ENCODE measurements at places on chromosomes 6 and 20.

- DNase-seq, result no peak
These were observed 1260.3 kb downstream of the EPHA7 start for GRCh38 chr6:92159046-92159445.

GRCh38 chr20:5718896-5719595 lies 31.2 kb upstream of the SHLD1 start:
- no peak for DNase-seq

DNA sequence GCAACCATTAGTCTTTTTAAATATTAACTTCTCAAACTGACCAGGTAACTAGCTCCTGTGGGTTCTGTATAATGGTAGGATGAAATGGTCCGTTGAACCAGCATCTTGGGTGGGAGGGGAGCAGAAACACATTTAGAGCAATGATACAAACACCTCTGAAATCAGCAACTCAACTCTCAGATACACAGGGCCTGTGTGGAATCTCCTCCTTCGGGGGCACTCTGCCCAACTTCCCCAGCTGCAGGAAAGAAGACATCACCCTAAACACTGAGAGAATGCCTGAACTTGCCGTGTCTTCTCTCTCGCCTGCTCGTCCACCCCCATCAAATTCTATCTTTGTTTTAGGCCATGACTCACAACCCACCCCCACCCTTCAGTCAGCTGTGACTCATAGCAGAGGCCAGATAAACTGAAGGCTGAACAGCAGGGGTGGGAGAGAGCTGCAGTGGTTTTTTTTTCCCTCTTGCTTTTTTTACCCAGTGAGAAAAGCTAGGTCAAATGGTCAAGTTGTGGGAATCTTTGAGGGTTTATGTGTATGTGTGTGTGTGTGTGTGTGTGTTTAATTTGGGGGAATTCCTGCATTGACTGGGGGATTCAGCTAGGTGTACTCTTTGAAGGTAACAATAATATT lies 593.4 kb upstream of the JAG1 start:
- peak; percentile 93 for DNase-seq

GRCh38 chr6:169095153-169095552 lies 158.5 kb downstream of the THBS2 start:
- DNase-seq, result no peak

DNA sequence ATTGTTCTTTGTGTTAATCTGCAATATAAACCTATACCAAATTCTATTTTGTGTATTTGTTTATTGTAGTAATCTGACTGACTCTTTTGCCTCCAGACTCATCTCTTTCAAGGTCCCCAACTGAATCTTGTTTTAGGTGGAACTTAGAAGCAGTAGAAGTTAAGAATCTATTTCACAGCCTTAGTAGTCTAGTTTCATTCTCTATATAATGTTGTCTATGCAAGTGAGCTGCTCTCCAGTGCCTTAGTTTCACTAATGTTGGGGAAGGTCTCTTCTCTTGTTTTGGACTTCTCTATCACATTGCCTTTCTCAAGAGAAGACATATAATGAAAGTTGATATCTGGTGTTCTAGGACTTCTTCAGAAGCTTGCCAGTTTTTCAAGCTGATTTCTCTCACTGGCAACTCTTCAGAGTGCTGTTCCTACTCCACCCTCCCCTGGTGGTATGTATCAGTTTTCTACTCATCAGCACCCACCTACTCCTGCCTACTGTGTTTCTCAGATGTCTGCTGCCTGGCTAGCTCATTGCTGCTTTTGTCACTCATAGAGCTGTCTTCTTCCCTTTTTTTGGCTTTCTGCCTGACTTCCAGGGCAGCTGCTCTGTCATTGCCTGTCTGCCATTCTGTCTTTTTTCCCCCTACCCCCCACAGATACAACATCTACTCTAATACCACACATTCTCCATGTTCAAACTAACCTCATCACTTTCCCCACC lies 82.1 kb downstream of the PTPRA start:
- no peak for DNase-seq

- no peak for DNase-seq
These were observed 87.3 kb downstream of the SCML4 start for GRCh38 chr6:107736713-107737396.

DNA sequence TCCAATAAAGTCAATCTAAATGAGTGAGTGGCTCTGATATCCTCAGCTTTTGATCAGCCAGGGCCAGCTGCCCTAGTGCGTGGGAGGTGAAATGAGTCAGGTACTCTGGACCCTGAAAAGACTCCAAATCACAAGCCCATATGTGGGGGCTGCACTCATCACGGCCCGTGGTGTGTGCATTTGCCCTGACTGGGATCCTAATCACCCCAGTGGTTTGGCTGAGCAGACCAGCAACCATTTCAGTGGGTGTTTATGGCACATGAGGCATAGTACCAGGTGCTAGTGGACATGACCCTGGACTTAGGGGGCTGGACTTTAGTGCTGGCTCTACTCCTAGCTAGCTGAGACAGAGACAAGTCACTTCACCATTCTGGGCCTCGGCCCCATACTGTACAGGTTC lies 39.4 kb downstream of the SCML4 start:
- no peak for DNase-seq

DNA sequence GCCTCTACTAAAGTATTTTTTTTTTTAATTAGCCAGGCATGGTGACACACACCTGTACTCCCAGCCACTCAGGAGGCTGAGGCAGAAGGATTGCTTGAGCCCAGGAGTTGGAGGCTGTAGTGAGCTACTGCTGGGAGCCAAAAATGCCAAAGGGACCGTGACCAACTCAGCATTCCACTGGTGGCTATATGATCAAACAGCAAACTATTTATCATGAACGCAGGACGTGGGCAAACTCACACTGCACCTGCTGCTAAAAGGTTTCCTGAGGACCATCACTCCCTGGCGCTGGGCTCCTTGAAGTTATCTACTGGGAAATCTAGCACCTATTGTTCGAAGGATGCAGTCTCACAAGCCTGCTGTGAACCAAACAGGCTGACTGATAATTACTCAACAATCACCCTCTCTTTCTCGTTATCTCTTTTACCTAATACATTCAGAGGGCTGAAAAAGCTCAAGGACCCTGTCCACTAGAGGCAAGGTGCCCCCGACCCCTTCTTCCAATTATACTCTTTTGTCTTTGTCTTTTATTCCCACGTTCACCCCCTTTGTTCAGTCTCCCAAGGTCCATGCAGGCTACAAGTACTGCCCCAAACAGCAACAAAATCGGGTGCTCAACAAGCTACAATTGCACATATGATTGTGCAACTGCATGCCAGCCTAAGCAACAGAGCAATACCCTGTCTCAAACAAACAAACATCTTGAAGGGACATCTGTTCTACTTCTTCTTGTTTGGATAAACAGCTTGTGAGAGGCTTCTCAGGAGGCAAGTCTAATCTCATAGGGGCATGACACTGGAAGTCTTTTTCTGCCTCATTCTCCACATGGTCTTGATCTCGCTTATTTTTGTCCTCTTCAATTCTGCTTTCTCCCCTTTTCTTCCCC lies 47.7 kb upstream of the PLN start:
- no peak for DNase-seq

GRCh38 chr6:3421791-3422434 lies 34.9 kb downstream of the SLC22A23 start:
- no peak for DNase-seq

DNA sequence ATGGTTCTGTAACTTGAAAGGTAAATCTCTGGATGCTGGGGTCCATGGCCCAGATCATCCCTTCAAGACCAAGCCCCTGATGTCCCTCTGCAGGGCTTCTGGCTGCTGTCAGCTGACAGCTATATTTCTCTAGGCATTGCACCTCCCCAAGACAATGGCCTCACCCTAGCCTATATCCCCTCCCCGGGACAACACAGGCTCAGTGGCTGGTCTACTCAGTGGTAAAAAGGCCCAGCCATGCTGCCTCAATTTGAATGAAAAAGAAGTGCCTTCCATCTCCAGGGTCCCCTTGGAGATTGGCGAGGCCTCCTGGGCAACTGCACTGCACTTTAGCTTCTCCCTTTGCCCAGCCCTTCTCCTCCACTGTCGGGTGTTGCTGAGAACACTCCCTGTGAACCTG lies 602.8 kb downstream of the CDH26 start:
- DNase-seq, result no peak

DNA sequence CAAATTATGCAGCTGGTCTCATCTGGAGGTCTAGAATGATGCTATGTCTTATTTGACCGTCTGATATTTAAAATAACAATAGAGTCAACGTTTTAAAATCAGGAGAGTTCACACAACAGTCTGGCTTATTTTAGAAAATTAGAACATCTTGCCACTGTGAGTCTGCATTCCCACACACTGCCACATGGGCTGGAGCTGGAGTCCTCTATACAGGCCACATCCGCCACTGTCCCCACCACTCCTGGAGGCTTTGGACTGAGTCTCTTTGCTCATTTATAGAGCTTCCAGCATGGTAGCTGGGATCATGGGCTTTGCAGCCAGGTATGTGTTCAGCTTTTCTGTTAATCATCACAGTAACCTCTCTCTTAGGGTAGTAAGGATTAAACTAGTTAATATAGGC lies 68.8 kb upstream of the ZNFX1 start:
- DNase-seq, result no peak

- DNase-seq, result no peak
These were observed 69.0 kb upstream of the JARID2 start for GRCh38 chr6:15176816-15177370.

- no peak for DNase-seq
These were observed 79.2 kb upstream of the PLN start for GRCh38 chr6:118468682-118469465.

- DNase-seq, result no peak
These were observed 53.9 kb upstream of the LAMP5 start for GRCh38 chr20:9460518-9460917.

- no peak for DNase-seq
These were observed 13.7 kb downstream of the NOTCH4 start for GRCh38 chr6:32210191-32210601.

DNA sequence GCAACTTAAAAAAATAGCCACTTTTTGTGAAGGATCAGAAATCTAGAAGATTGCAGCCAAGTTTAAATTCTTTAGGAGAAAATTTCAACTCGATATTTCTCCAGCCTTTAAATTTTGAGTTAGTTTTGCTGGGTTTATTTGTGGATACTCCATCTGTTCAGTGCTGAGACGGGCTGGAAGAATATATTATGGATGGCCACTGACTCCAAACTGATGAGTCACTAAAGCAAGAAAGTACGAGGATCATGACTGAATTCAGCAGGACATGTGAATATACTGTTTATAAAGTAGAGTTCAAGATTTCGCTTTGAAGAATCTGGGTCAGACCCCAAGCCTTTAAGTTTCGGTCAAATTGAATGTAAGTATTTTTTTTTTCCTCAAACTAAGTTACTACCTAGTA lies 199.5 kb downstream of the ADGRB3 start:
- DNase-seq, result no peak

- no peak for DNase-seq
These were observed 1.1 kb downstream of the TMEM151B start for GRCh38 chr6:44271406-44271723.

GRCh38 chr6:96520171-96521115 lies 1.2 kb upstream of the UFL1 start:
- DNase-seq, result no peak

- no peak for DNase-seq
These were observed 230.2 kb downstream of the PRKN start for GRCh38 chr6:162497389-162497788.

- DNase-seq, result no peak
These were observed 41.4 kb upstream of the CDH22 start for GRCh38 chr20:46349742-46350056.

- DNase-seq, result no peak
These were observed 57.5 kb upstream of the BHLHE23 start for GRCh38 chr20:63064310-63064709.

- DNase-seq, result no peak
These were observed 154.1 kb upstream of the SGK1 start for GRCh38 chr6:134472046-134472445.

DNA sequence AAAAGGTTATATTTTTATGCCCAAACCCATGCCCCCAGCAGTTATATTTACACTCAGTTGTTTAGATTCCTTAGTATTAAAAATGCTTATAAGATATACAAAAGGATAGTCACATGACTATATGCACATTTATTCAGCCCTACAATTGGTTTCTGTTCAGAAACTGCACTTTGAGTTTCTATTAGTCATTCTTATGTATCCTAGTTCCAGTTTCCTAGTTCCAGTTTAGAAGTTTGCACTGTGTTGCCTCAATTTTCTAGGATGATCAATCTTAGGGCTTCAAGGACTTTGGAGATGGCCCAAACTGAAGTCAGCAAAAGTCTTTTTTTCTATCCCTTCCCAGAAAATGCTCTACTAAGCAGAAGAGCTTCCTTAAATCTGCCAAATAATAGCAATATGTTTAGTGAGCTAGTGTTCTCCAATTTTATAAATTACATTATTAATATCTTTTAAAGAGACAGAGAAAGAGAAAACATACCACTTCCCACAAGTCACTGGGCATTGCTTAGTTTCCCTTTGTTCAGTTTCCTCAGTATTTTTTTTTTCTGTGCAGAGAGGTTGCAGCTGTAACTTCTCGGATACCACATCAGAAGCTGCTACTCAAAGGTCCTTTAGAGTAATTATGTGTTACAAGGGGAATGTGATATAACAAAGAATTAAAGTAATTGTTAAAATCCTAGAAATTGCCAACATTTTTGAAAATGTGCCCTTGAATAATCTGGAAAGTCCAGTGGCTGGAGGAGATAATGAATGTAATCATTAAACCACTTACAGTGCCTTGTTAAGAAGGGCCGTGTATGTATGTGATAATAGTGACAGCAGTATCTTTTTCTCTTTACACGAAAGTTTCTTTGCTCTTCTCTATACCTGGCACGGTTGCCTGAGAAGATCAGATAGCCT lies 138.8 kb downstream of the KHDRBS2 start:
- DNase-seq, result no peak

- no peak for DNase-seq
These were observed 180.4 kb downstream of the ZDHHC14 start for GRCh38 chr6:157561414-157561790.

DNA sequence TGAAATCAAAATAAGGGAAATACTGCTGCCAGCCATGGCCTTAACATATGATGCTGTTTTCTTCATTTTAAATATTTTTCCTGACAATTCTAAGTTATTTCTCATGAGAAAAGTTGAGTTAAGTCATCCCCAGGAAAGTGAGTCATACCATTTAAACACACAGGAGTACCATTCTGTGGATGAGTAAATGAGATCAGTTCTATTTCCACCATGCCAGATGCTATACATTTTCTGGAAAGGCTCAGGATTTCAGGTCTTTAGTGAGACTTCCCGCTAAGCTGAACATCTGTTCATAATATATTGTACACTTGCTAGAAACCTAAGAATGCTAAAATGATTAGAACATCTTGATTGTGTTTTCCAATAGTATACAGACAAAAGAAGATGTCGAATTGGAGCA lies 256.2 kb upstream of the MANEA start:
- no peak for DNase-seq

- no peak for DNase-seq
These were observed 77.5 kb downstream of the GINS1 start for GRCh38 chr20:25484911-25485511.

DNA sequence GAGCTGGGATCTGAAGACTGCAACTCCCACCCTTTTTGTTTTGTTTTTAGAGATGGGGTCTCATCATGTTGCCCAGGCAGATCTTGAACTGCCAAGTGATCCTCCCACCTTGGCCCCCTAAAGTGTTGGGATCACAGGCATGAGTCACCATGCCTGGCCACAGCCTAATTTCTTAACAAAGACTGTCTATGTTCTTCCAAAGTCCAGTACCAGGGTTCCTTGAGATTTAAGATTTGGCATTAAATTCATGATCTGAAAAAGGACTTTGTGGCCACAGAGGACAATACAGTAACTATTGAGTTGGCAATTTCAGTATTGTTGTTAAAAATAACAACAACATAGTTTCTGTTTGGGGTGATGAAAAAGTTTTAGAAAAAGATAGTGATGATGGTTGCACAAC lies 28.7 kb upstream of the BEND3 start:
- no peak for DNase-seq
